ENCODE measurements at places on chromosomes 7 and 10.

GRCh38 chr10:73131913-73132686, 21.8 kb downstream of the NUDT13 start:
- DNase-seq, result no peak

DNA sequence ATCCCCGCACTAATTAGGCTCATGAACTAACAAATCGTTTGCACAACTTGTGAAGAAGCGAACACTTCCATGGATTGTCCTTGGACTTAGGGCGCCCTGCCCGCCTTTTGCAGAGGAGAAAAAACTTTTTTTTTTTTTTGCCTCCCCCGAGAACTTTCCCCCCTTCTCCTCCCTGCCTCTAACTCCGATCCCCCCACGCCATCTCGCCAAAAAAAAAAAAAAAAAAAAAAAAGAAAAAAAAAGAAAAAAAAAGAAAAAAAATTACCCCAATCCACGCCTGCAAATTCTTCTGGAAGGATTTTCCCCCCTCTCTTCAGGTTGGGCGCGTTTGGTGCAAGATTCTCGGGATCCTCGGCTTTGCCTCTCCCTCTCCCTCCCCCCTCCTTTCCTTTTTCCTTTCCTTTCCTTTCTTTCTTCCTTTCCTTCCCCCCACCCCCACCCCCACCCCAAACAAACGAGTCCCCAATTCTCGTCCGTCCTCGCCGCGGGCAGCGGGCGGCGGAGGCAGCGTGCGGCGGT, at the start of gene EMX2:
EMX2 (plus strand) TSS at position 41 of the 519 bp plus-strand sequence. CDS start 522 bp downstream, outside the sequence.
- DNase-seq, result no peak

GRCh38 chr7:140263277-140263676, 86.5 kb upstream of the KDM7A start:
- no peak for DNase-seq

- DNase-seq, result no peak
Measured at GRCh38 chr10:6753644-6754043, 173.6 kb upstream of the PRKCQ start.

- peak; percentile 50 for DNase-seq
Measured at GRCh38 chr10:28179006-28179742, 123.7 kb downstream of the MPP7 start.

GRCh38 chr7:32330602-32331001, 159.6 kb downstream of the LSM5 start:
- no peak for DNase-seq

- DNase-seq, result no peak
Measured at GRCh38 chr10:129459762-129460539, 7.1 kb upstream of the MGMT start.

Data from NCI-H460 (cell line).